ENCODE measurements at places on chromosomes 3 and 15.

DNA sequence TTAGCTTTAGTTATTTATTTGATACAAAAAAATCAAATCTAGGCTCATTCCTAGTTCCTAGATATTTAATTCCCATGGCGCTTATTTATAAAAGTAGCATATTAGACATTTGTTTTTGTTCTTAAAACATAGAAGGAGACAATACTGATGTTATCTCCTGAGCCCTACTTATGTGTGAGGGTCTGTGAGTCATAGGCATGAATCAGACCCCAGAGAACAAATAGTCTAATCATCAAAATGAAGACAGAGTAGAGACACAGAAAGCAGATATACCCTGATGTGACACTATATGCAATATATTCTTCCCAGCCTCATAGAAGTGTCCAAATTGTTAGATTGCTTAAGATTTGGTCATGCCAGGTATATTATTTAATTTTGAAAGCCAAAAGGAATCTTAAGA lies 44.9 kb downstream of the PEX5L start:
- no peak for DNase-seq

DNA sequence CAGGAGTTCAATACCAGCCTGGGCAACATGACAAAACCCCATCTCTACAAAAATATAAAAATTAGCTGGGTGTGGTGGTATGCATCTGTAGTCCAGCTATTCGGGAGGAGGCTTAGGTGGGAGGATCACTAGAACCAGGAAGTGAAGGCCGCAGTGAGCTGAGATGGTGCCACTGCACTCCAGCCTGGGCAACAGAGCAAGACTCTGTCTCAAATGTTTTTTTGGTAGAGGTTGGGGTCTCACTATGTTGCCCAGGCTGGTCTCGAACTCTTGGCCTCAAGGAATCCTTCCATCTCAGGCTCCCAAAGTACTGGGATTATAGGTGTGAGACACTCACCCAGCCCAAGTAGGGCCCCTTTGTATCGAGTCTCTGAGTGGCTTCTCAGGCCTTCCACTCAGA lies 1.9 kb upstream of the IFRD2 start:
- DNase-seq, result no peak

DNA sequence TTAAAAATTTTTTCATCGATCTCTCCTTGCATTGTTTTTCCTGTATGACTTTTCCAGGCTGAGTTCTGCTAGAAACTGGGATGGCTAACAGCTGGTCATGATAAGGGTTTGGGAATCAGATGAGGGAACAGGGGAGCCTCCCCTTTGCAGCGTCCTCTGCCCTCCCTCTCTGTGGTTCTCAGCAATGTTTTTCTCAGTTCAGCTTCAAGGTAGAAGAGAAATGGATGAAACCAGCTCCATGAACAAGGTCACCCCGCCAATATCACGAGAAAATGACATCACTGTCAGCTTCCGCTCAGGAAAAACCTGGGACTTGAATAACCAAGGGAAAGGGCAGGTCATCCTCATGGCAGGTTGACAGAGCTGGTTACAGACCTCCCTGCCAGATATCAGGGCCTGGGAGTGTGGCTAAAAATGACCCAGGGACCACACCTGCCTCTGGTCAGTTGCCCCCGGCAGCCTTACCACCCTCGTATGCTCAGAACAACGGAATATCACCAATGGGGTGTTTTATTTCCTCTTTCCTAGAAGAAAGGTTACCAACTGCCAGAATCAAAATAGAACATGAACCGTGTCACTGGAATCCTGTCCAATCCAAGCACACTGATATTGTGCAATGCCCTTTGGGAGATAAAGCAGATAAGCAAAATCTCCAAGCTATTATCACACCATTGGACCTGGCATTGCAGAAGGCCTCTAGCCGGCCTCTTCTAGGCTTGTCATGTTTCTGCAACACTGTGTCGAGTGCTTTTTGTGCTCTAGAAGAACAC lies 26.1 kb downstream of the LSM3 start:
- no peak for DNase-seq

DNA sequence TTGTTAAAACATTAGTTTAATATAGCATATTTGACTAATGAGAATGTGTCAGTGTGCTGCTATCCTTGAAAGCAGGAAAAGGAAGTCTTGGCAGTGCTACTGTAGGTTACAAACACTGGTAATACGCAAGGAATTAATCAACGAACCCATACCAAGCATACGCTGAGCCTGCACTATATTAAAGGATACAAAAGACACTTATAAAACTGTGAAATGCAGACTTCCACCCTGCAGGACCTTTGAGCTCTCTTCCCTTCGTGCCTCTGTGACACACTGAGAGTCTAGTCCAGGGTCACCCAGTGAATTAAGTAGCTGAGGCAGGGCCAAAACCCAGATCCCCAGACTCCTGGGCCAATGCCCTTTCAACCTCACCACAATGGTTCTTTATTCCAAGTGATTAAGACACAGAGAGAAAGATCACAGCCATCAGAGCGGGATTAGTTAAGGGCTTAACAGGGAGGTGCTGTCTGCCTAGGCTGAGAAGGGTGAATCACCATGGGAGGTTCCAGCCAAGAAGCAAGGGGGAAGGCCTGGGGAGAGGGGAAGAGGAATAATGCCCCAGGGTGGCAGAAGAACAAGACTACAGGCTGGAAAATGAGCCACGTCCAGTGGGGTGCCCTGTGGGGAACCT lies 6.8 kb downstream of the ANXA2 start:
- peak; percentile 36 for DNase-seq

GRCh38 chr3:138775254-138775595 lies 59.5 kb downstream of the PIK3CB start:
- DNase-seq, result no peak

DNA sequence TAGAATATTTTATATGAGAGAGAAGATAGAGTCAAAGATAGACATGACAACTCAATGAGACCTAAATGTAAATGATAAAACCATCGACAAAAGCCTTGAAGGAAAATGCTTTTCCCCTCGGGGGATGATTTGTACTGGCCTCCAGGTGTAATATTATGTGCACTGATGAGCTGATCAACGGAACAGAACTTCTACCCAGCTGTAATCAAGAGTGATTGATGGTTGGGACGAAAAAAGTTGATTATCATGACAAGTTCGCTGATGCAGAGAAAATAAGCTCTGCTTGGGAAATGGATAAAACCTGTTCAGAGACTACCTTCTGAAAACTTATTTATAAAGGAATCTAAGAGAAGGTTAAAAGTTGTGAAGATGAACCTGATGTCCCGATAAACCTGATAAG lies 210.7 kb downstream of the ZNF385D start:
- no peak for DNase-seq

GRCh38 chr3:132405188-132405587 lies 12.1 kb upstream of the DNAJC13 start:
- no peak for DNase-seq

- DNase-seq, result no peak
Observed at GRCh38 chr15:101207867-101208288, 44.0 kb downstream of the CHSY1 start.

- DNase-seq, result peak; percentile 25
Observed at GRCh38 chr15:74375303-74375693, 7.9 kb upstream of the CYP11A1 start.

DNA sequence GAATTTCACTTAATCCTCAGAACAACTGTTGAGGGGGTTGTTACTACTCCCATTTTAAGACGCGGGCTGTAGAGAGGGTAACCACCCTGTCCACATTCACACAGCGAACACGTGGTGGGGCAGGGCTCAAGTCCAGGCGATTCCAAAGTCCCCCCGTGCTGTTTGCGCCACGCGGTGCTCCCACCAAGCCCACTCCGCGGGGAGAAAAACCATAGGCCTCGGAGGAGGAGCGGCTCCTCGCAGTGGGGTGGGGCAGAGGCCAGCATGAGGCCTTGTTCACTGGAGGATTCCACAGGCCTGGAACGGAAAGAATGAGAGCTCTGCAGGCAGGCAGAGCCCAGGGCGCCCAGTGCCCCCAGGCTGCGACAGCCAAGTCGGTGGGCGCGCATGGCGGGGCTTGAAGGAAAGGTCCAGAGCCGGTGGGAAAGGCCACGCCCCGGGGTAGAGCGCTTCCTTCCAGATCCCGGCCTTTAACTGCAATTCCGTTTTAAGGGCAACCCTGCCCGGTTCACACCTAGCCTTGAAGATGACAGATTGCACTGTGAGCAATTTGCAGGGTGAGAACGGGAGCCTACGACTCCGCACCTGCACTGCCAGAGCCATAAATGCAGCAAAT lies 161.8 kb upstream of the TBL1XR1 start:
- DNase-seq, result no peak

DNA sequence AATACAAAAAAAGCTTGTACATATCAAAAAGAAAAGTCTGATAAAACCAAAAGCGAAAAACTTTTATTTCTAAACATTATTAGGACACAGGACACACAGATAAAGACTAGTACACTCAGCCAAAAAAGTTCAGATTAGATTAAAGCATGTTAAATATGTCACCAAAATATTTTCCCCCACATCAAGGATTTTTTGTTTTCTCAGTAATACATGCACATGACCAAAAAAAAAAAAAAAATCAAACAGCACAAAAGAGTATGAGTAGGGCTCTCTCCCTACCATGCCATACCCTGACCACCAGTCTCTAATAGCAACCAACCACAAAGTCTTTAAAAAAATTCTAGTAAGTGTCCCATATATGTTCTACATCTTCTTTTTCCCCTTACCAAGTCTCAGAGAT lies 77.4 kb downstream of the LRRFIP2 start:
- no peak for DNase-seq

GRCh38 chr3:56683122-56683817 lies at the start of gene TASOR:
TASOR (minus strand) TSS chr3:56683265; CDS start chr3:56683006, 259 bp downstream.
- DNase-seq, result no peak

DNA sequence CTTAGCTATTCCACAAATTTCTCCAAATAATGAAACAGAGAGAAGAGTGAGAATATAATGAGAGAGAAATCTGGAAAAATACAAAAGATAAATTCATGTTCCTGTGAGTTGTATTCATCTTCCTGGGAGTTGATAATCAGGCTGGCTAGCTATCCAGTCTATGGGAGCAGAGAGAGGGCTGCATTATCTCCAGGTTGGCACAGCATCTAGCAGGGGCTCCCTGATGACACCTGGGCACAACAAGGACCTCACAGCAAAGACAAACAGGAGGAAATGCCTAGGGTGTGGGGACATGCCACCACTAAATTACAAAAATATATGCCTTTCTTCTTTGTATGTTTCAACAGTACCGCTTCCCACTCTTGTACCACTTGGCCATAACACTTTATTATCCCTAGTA lies 1.9 kb downstream of the EHD4 start:
- DNase-seq, result no peak

GRCh38 chr3:15279671-15280402 lies 52.5 kb downstream of the SH3BP5 start:
- no peak for DNase-seq

- peak; percentile 96 for DNase-seq
Observed at GRCh38 chr15:78149068-78149804, at the start of gene IDH3A. IDH3A (plus strand) TSS chr15:78149362; CDS start chr15:78149404, 42 bp downstream.

DNA sequence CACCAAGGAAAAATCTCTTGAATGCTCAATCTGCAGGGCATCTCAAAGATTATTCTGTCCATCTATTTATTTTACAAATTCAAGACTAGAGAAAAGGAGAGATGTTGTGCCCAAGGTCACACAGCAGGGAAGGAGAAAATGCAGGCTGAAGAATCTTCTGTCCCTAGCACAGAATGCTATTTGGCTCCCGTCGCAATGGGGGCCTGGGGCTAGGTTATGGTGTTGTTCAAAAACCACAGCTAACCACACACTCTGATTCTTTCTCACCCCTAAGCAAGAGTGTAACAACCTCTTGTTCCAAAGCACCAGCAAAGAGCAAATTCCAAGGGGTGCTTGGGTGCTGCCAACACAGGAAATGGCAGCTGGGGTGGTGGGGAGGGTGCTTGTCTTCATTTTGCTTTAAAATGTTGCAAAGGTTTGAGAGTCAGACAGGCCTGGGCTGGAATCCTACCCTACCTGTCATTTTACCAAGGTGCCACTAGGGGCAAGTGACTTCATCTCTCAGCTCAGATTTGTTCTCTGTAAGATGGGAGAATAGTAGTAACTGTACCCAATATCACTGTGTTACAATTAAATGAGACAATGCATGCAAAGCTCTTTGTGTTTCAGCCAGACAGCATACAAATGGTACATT lies 112.5 kb downstream of the ADAMTS9 start:
- DNase-seq, result no peak

DNA sequence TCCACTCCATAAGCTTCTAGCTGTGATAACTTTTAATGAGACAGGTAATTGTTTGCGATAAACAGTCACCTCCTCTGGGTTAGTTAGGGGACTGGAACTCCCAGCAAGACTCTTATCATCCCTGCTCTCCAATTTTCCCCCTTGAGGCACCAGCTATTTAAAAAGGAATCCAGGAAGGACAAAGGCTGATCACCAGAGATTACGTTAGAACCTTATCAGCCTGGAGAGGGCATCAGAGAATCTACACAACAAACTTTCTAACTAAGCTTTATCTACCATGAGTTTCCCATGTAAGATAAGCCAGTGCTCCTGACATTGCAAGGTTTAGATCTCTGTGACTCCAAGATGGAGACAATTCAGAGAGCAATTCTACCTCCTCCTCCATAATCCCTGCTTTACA lies 31.3 kb downstream of the GPR176 start:
- DNase-seq, result no peak

- DNase-seq, result no peak
Observed at GRCh38 chr3:128073185-128073725, 21.0 kb downstream of the SEC61A1 start.

- DNase-seq, result no peak
Observed at GRCh38 chr3:178966299-178967176, 105.1 kb downstream of the ZMAT3 start.

GRCh38 chr15:65092911-65093792 lies 16.6 kb downstream of the KBTBD13 start:
- no peak for DNase-seq

DNA sequence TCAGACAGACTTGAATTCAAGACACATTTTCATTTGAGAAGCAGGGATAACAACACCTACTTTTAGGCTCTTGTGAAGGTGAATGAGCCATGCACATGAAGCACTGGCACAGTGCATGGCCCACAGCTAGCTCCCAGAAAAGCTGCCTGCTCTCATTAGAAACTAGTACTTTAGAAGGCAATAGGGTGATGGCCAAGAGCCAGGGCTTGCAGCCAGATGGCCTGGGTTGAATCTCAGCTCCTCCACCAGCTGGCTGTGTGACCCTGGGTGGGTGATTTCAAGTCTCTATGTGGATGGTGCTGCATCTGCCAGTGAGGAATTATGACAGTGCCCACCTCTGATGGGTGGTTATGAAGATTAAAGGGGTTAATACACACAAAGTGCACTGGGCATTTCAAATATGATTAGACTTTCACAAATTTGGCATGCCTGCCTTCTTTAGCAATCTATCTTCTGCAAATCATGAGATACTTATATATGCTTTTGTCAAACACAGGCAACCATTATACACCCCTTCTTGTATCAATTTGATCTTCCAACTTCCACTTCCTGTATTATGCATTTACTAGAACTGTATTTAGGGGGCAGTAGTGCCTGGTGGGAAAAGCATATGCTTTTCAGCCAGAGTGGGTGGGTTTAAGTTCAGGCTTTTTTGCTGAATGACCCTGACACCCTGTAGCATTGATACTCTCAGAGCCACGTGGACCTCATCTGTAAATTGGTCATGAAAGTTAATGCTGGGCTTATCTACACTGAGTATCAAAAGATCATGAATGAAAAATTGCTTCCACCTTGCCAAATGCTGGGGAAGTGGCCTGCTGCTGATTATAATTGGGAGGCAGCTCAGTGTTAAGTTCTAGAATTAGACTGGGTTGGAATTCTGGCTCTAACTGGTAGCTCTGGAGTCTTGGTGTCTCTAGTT lies 34.7 kb upstream of the RBP1 start:
- DNase-seq, result no peak

Data from GOT3 (cell line).